Mammary epithelial cell (primary cell): ENCODE measurements at places on chromosomes 1 and 21. TPM values are rescaled to one million over a fixed set of nuclear protein-coding genes. Genes with fewer than 3 reads are reported as not detected.

- DNase-seq, result no peak
Observed at GRCh38 chr1:187342495-187342894, 513.7 kb downstream of the PLA2G4A start.

The PUSL1 gene
- total RNA-seq, result 18.7 and 23.6 TPM in 2 replicates

The SLC45A1 gene
- 0.50 TPM for total RNA-seq

The GPR161 gene
- total RNA-seq, result 25.1 and 27.1 TPM in 2 replicates

The NTMT2 gene
- total RNA-seq, result not detected in 2 replicates

- DNase-seq, result no peak
Observed at GRCh38 chr1:151372058-151372934, at the start of gene SELENBP1. TSS of gene SELENBP1 (minus strand) at chr1:151372705. CDS start at chr1:151372641, 64 bp downstream.

DNA sequence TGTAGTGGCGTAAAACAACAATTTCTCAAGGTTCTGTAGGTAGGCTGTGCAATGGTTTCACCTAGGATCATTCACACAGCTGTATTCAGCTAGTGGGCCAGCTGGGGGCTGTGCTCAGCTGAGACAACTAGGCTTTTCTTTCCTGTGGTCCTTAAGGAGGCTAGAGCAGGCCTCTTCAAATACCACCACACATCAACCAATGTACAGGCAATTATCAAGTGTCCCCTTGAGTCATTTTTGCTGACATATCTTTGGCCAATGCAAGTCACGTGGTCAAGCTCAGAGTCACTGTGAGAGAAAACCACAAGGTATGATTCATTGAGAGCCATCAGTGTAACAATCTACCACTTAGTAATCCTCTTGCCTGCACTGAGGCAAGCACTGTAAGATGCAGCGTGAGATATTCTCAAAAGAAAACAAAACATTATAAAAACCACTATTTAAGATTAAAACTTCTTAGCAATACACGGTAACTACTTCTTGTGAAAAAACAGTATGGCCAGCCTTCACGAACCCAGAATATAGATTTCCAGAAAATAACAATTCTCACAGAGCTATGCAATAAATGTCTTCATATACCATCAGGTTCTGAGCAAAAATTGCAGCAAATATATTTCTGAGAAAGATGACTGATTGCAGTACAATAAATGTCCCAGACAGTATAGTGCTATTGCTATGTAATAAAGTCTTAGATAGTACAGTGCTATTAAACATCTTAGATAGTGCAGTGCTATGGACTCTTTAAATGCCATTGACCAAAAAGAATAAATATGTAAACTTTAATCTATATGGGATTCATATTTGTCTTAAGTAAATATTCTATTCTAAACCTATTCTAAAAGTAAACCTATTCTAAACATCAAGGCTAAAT, 55.3 kb downstream of the NME7 start:
- peak; percentile 96 for DNase-seq

- DNase-seq, result peak; percentile 53
Observed at GRCh38 chr1:2229037-2229864, 1.1 kb downstream of the SKI start.

DNA sequence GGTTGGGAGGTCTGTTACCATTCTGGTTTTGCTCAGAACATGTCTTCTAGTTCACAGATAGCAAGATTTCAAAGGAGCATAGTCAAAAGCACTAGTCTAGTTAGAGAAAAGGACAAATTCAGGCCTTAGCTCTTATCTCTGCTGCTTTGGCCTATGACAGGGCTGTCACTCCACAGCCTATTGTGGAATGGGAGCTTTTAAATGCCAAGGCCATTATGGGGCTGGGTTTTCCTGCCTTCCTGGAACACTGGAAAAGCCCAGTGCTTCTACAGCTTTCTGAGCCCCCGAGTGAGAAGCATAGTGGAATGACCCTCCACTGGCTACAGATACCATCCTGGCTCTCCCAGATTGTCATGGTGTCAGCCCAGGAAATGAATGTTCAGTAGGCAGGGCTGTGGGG, 9.3 kb downstream of the MTFR1L start:
- DNase-seq, result no peak

DNA sequence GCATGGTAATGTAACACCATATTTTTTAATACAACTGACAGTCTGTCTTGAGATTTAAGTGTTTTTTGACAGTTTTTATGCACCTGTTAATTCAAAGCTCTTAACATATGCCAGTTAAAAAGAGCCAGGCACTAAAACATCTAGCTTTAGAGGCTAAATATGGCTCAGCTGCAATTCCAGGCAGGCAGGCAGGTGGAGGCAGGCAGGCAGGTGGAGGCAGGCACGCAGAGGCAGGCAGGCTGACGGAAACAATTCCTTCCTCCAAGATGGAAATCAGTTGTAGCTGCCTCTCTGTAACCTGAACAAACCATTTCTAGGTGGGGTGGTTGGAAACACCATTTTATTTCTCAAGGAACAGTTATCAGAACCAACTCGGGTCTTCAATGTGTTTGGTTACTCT, 51.2 kb downstream of the GORAB start:
- DNase-seq, result no peak

The STUM gene
- 0.05 TPM in 1 of 2 replicates, not detected in the other for total RNA-seq

- peak; percentile 63 for DNase-seq
Observed at GRCh38 chr1:65309304-65310077, at the start of gene DNAJC6. TSS of gene DNAJC6 (plus strand) at chr1:65309543. CDS start at chr1:65309746, 203 bp downstream.

DNA sequence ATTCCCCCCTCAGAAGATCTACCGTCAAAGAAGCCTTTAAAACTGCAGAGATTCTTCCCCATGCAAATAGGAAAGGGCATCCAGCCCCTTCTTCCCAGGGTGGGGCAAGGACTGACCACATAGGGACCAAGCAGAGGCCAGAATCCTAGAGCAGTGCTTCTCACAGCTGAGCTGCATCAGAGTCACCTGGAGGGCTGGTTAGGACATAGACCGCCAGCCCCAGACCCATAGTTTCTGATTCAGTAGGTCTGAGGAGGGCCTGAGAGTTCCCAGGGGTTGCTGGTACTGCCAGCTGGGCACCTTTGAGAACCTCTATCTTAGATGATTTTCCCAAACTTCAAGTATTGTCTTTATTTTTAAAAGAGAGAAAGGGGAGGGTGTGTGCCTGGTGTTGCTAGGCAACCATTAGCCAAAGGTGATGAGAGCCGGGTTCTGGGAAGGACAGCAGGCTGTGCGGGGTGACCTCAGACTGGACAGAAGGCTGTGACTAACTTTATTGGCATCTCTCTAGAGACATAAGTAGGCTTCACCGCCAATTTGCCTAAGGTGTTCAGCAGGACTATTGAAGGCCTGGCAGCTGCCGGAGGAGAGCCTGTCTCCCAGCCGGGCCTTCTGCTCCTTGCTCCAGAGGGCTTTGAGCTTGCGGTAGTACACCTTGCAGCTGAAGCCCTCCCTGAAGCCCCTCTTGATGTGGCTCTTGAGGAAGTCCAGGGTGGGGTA, 3.0 kb downstream of the SPATA46 start:
- DNase-seq, result peak; percentile 41

DNA sequence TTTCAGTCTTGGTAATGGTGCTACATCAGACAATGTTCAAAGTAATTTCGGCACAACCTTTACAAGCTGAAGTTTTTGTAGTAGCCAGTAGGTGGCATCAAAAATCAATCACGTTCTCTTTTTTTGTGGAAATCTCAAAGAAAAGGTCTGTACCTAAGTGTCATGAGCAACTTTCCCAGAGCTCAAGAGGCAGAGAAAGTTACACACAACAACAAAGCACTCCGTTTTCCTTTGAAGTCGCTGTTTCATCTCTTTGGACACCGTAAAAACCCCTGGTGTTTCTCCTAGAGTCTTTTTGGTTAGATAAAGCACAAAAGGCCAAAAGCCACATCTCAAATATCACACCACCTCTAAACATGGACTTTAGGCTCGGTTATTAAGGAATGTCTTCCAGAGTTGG, 131.6 kb downstream of the LHX8 start:
- DNase-seq, result peak; percentile 35

GRCh38 chr1:221089803-221090202, 210.6 kb downstream of the HLX start:
- DNase-seq, result no peak

- peak; percentile 76 for DNase-seq
Observed at GRCh38 chr1:39105061-39105840, 79.1 kb downstream of the NDUFS5 start.

The TAS1R1 gene
- not detected for total RNA-seq

DNA sequence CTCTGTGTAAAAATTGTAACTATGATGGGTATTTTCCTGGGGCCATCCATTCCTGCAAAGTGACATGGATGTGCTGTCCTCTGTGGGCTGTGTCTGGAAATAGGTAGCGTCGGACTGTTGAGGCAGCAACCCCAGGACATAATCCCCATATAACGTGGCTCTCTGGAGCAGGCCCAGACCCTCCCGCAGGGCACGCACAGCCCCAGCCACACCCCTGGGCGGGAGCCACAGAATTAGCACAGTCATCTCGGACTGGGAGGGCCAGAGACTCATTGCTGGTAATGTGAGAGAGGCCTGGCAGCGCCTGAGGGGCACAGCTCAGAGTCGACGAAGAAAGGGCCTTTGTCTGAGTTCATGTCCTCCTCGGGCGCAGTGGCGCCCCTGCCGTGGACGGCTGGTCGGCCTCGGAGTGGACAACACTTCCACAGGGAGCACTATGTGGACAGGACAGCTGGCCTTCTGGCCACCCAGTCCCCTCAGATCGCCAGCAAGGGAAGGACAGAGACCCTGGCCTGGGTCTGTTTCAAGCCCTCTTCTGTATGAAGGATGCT, 20.1 kb downstream of the SIM2 start:
- DNase-seq, result peak; percentile 36

DNA sequence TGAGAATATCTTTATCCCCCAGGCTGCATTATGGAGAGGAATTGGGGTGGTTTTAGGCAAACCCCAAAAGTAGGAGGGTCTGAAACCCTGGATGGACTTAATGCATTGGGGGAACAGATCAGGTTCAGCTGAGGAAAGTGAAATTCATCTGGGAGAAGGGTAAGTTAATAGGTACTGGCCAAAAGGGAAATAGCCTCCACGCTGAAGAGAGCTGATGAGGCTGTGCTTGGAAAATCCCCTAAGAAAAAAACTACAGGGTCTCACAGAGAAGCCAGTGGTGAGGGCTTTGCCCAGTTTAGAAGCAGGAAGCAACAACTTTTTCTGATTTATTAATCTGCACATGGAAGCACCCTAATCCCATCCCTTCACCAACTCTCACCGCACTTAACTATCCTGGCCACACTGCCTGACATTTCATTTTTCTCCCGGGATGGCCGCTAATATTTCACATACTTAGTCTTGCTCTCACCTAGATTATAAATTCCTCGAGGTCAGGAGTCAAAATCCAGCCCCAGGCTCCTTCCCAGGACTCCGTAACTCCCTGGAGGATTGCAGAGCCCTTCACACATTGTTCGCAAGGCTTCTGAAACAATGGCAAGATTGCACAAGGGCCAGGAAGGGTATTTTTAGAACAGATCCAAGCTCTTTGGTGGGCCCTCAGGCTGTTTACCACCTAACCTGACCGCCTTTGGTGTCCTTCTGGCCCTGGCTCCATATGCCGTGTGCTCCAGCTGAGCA, 60.9 kb upstream of the TARBP1 start:
- DNase-seq, result no peak

GRCh38 chr21:33988237-33989017, 72.8 kb upstream of the ATP5PO start:
- DNase-seq, result no peak

- DNase-seq, result no peak
Observed at GRCh38 chr1:244974106-244974505, 109.8 kb upstream of the HNRNPU start.

DNA sequence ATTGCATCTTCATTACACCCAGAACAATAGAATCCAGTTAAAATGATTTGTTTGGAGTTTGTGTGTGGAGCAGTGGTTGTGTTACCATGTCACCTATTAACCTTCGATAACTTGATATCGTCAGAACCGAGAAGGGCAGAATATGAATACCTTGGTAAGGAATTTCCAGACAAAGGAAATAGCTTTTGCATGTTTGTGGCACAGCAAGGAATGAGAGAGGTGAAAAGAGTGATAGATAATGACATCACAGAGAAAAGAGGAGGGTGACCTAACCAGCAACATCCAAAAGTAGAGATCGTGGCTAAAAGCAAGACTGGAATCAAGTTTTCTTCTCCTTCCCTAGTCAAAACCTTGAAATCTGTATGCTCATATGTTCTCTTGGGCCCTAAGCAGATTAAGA, 244.6 kb upstream of the NEGR1 start:
- DNase-seq, result peak; percentile 54

The KANK4 gene
- 3.8 and 4.5 TPM in 2 replicates for total RNA-seq

DNA sequence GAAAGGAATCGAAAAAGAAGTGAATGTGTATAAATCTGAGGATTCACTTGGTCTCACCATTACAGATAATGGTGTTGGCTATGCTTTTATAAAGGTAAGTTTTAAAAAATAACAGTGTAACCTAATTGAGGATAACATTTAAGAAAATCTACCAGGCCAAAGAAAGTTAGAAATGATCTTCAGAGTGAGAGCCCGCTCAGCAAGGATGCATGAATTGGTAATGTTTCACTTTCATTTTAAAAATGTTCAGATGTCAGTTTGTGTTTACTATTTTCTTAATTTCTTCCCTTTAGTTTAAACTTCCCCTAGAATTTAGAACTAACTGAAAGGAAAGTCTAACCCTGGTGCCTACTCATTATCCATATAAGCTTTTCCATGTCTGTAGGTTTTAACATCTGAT, 35.0 kb downstream of the GIPC2 start:
- no peak for DNase-seq

The FAM72D gene
- 0.33 TPM for total RNA-seq

DNA sequence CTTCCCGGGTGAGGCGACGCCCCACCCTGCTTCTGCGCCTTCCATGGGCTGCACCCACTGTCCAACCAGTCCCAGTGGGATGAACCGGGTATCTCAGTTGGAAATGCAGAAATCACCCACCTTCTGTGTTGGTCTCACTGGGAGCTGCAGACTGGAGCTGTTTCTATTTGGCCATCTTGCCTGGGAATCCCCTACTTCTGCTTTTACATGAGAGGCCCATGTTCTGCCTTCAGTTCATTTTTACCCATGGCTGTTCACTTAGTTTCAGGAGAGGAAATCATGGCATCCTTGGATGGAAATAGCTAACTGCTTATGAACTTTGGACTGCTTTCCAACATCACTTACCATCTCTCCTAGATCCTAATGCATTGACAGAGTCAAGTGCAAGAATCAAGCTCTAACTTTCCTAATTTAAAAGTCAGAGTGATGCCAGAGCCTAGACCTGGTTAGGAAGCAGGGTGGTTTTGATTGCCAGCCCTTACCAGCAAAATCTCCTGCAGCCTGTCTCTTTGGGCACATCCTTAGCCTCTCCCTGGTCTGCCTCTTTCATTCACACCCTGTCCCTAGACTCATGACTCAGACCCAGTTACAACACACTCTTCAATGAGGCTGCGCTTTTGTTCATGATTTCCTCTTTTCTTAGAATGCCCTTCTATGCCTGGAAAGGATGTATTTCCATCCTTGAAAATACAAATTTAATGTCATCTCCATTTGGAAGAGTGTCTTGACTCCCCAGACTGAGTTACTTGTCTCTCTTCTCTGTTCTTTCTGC, 137.2 kb downstream of the KCTD3 start:
- DNase-seq, result peak; percentile 44

The MYCL gene
- 3.1 and 5.6 TPM in 2 replicates for total RNA-seq

The LEFTY1 gene
- not detected for total RNA-seq
